Activated CD4-positive, alpha-beta T cell treated with anti-CD3 and anti-CD28 coated beads, Interleukin-2, amount 50 U/mL, for 48 hours (primary cell): ENCODE measurements at places on chromosomes 13 and 19.
A peak's percentile ranks its signal among the peaks of the same experiment; 100 is the strongest.

GRCh38 chr13:70297189-70297616 is 189.0 kb upstream of the KLHL1 start:
- no peak for DNase-seq

DNA sequence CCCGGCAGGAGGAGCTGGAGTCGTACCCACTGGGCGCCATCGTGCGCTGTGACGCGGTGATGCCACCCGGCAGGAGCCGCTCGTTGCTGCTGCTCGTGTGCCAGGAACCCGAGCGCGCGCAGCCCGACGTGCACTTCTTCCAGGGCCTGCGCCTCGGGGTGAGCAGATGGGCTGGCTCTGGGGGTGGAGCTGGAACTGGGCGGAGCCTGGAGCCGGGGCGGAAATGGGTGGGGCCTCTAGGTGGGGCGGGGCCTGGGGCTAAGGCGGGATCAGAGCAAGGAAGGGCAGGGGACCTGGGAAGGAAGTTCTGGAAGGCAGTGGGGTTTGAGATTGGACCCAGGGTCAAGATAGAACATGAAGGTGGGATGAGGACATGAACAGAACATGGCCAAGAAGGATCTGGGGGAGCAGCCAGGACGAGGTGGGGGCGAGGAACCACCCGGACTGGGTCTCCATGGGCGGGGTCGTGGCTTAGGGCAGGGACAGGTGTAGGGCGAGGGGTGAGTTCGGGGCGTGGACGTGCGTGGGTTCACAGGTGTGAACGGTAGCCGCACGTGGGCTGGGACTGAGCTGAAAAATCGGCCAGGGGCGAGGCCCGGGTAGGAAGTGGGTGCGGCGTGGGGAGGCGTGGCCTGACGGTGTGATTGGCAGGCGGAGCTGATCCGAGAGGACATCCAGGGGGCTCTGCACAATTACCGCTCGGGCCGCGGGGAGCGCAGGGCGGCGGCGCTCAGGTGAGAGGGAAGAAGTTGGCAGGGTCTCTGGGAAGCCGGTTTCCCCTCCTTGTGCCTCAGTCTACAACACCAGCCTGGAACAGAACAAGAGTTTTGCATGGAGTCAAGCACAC is 4.7 kb downstream of the EPS8L1 start:
- DNase-seq = peak; percentile 72

- DNase-seq = no peak
Measured at GRCh38 chr19:42271861-42272534, 2.9 kb downstream of the CIC start.

- peak; percentile 67 for DNase-seq
Measured at GRCh38 chr13:51584731-51585672, 740 bp downstream of the WDFY2 start.

- no peak for DNase-seq
Measured at GRCh38 chr13:50129706-50130122, 114.5 kb downstream of the KCNRG start.

- no peak for DNase-seq
Measured at GRCh38 chr13:35489050-35489449, 12.6 kb upstream of the MAB21L1 start.

DNA sequence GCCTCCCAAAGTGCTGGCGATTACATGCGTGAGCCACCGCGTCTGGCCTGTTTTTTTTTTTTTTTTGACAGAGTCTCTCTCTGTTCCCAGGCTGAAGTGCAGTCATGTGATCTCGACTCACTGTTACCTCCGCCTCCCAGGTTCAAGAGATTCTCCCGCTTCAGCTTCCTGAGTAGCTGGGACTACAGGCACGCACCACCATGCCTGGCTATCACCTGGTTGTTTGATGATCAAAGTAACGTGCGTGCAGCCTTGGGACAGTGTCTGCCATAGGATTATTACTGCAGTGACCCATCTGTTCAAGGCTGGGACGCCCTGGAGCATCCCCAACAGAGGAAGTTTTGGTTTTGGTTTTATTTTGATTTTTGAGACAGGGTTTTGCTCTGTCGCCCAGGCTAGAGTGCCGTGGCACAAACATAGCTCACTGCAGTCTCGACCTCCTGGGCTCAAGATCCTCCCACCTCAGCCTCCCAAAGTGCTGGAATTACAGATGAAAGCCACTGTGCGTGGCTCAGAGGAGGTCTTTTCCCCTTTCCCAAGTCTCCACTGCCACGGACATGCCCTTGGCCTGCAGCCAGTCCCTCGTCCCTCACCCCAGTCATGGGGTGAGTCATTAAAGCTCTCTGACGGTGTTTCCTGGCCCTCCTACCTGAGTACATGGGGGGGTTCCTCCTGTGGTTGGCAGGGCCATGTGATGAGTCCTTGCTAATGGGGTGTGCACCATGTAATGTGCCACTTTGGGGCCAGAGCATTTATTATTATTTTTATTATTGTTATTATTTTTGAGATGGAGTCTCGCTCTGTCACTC is 65.6 kb downstream of the IER2 start:
- peak; percentile 18 for DNase-seq

DNA sequence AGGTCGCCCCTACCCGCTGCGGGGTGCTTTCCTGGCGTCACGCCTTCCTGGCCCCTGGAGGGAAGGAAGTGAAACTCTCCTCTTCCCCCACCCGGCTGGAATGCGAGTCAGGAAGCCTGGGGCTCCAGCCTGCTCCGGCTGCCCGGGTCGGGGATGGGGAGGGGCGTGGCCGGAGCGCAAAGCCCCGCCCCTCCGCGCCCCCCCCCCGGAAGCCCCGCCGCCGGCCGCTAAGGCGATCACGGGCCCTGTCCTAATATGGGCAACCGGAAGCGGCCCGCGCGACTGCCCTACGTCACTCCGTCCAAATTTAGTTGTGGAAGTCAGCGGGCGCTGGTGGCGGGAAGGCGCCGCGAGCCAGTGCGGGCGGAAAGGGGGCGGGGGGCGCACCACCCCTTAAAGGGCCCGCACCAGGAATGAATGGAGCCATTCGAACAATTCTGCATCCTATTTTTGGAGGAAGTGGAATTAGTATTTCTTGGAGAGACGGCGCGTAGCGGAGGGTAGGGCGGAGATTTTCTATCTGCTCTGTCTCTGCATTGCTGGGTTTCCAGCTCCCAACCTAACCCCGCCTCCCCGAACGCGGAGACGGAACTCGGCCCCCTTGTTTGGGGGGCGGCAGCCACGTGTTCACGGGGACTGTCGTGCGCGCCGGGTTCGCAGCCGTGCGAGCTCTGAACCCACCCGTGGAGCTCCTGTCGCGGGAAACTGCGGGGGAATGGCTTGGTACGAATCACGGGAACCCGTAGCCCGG is 1.6 kb downstream of the IER2 start:
- DNase-seq = peak; percentile 95

GRCh38 chr13:39820606-39821005 is 165.1 kb downstream of the COG6 start:
- DNase-seq = no peak

- DNase-seq = no peak
Measured at GRCh38 chr19:9348253-9348652, 14.6 kb upstream of the ZNF177 start.

- DNase-seq = no peak
Measured at GRCh38 chr13:51252954-51253532, 30.8 kb downstream of the FAM124A start.

- no peak for DNase-seq
Measured at GRCh38 chr13:59459972-59460371, 703.8 kb downstream of the DIAPH3 start.

DNA sequence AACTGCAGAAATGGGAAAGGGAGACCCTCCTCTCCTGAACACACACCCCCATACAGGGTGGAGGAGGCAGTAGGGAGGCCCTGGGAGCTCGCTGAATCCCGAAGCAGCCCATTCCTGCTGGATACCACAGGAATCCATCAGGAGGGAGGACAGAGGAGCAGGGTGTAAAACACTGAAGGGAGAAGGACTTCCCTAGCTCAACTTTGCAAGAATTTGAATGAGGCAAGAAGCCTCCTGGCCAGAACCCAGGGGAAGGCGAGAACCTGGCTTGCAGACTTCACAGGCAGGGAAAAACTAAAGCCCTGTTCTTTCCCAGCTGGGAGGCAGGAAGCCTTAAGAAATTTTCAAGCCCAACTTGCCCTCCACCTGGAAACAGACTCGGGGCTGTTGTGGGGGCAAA is 43.5 kb downstream of the ZNF91 start:
- DNase-seq = no peak

- peak; percentile 24 for DNase-seq
Measured at GRCh38 chr13:106533943-106534638, 1.4 kb downstream of the EFNB2 start.

GRCh38 chr13:112842343-112842856 is 126.6 kb upstream of the MCF2L start:
- DNase-seq = no peak

- no peak for DNase-seq
Measured at GRCh38 chr19:5814852-5815246, 10.0 kb downstream of the NRTN start.

- no peak for DNase-seq
Measured at GRCh38 chr13:45786293-45786920, 65.1 kb downstream of the SIAH3 start.

GRCh38 chr13:24694907-24695306 is 14.7 kb downstream of the ATP12A start:
- DNase-seq = no peak

- DNase-seq = no peak
Measured at GRCh38 chr19:54297759-54298305, 15.1 kb downstream of the LILRA5 start.

- no peak for DNase-seq
Measured at GRCh38 chr13:113971471-113972231, 2.2 kb downstream of the C13orf46 start.

DNA sequence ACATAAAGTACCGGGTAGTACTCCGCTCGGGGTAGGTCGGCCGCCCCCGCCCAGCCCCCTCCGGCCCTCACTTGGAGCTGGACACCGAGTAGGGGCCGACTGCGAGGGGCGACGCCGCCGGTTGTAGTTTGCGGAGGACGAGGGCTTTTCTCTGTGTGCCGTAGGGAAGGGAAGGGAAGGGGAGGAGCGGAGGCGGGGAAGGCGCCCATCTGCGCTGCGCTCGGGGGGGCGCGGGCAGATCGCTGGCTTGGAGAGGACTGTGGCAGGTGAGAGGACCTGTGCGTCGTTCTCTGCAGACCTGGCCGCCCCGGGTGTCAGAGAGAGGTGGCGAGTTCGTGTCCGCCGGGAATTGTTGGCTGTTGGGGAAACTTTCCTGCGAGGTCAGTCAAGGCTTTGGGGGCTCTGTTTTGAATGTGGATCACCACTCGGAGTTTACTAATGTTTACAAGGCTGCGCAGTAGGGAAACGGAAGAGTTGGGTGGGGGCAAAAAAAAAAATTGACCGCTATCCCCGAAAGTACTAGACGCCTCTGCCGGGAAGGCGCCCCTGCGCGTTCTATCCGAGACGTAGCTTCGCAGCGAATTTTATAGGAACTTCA is 1.4 kb downstream of the ING1 start:
- DNase-seq = peak; percentile 47

- peak; percentile 24 for DNase-seq
Measured at GRCh38 chr19:38538793-38539528, 78.8 kb downstream of the MAP4K1 start.

DNA sequence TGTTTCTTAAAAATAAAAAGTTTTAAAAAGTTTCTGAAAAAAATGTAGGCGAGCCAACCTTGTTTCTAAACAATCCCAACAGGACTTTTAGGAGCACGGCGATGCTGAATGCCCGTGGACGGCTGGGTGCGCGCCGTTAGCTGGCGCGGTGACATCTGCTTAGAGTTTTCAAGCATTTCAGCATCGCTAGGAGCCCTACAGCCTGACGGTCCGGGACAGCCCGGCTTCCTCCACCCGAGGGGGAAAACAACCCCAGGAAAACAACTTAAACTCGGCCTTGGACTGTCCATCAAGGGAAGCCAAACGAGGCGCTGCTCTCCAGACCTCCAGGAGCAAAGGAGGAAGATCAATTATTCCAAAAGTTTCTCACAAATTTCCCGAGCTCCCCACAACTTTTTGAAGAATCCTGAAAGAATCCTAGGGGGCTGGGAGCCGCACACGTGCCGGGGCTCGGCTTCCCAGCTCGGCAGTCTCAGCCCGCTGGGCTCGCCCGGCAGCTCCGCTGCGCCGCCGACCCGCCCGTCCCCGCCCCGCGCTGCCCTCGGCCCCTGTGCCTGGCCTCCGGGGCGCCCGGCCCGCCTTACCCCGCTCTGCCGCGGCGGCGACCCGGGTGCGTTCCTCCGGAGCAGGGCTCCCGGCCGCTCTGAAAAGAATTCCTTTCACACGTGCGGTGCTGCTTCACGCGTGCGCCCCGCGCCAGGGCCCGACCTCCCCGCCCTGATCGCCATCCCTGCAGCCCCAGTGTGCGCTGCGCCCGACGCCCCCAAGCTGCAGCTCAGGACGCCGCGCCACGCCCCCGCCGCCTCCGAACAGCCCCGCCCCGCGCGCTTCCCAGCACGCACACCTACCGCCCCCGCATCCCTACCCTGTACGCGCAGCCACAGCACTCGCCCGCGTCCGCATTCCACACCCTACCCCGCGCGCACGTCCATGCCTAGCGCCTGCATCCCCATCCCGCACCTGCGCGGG is at the start of gene GJA3:
Gene GJA3, minus strand, starts transcription at position 747 of the 969 bp plus-strand sequence. CDS start 17,764 bp downstream, outside the sequence.
- peak; percentile 63 for DNase-seq

GRCh38 chr13:112669881-112670499 is 19.8 kb upstream of the ATP11A start:
- no peak for DNase-seq

- no peak for DNase-seq
Measured at GRCh38 chr13:37366044-37366770, 232.4 kb downstream of the POSTN start.

DNA sequence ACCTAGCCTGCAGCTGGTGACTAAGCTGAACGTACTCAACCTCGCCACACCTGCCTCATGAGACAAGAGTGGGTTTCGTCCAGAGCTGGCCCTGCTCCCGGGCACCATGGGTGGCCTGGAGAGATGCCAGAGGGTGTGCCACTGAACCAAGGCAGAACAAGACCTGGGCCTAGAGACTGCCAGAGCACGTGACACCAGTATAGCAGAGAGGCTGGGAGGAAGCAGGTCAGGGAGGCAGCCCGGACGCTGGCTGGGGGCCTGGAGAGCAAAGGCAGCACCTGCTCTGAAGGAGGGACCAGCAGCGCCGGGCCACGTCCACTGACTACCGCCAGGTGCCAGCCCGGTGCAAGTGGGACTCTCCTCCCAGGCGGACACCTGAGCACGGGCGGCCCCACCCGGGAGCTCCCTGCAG is 7.3 kb upstream of the C13orf46 start:
- no peak for DNase-seq

DNA sequence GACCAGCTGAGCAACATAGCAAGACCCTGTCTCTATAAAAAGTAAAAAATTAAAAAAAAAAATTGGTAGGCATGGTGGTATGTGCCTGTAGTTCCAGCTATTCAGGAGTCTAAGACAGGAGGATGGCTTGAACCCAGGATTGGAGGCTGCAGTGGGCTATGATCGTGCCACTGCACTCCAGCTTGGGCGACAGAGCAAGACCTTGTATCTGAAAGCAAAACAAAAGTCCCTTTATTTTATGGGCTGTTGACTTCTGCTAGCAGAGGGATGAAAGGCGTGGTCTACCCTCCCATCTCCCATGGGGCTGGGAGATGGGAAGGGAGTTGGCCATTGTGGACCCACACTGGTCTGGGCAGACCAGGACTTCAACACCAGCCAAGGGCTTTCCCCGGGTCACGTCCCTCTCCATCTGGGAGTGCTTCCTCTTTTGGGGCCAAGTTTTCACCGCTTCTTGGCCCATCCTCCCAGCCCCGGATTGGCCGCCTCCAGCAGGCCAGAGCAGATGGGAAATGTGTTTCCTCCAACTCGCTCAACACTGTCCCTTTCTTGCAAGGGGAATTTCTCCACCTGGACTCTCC is 2.2 kb upstream of the TNFSF9 start:
- no peak for DNase-seq
